Anterior cingulate cortex (tissue), 58 donors: ENCODE measurements at places on chromosomes 6 and 20.

GRCh38 chr6:70520575-70520974 is 46.2 kb upstream of the SDHAF4 start:
- no peak for DNase-seq

DNA sequence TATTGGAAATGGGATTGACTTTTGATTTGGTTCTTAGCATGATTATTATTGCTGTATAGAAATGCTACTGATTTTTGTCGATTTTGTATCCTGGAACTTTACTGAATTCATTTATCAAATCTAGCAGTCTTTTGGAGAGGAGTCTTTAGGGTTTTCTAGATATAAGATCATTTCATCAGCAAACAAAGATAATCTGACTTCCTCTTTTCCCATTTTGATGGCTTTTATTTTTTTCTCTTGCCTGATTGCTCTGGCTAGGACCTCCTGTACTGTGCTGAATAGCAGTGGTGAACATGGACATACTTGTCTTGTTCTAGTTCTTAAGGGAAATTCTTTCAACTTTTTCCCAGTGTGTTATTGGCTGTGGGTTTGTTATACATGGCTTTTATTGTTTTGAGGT is 64.6 kb downstream of the ZC2HC1B start:
- DNase-seq = no peak

DNA sequence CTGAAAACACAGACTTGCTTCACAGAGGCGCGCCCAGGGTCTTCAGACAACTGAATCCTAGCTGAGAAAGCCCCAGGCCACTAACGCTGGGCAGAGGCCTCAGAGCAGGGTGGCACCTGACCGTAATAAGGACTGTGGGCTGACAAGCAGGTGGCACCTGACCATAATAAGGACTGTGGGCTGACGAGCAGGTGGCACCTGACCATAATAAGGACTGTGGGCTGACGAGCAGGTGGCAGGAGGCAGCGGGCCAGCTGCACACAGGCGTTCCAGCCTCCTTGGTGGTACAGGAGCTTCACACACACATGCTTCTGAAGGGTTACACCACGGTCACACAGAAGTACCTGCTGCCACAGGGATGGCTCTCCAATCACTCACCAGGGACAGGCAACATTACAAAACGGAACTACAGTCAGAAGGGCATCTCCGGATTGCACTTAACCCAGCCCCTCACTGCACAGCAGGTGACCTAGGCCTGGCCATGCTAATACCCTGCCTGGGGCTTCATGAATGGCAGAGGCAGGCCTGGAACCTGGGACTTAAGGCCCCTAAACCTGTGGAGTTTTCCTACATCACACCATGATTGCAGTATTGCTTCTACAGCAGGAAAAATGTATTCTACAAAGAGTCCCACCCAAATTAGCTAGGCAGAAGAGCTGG is 50.8 kb downstream of the PSMG4 start:
- DNase-seq = no peak

- no peak for DNase-seq
These were observed 48.6 kb upstream of the NAA20 start for GRCh38 chr20:19968466-19969073.

DNA sequence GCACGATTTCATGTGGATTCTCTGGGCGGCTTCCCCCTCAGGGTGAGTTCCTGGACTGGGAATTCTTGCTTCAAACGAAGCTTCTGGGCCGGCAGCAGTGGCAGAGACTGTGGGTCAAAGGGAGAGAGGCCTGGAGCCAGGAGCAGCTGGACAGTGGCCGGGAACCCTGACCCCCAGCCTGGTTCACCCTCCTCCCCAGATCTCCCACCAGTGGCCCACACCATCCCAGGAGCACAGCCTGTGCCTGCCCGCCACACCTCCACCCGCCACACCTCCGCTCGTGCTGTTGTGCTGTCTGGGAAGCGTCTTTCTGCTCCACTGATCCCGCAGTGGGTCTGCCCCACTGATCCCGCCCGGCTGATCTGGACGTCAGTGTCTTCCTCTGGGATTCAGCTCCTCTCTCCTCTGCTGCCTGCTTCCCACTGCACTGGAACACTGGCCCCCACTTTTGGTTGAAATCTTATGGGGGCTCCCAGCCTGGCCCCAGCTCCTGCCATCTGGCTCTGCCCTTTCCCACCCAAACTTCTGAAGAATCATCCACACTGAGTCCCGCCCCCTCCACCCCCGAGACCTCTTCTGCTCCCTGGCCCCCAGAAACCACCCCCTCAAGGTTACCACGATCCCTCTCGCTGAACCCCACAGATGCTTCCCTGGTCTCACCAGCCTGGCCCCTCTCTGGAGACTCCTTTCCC is 9.8 kb downstream of the ZBP1 start:
- no peak for DNase-seq

- DNase-seq = no peak
These were observed 174.0 kb upstream of the RSPO3 start for GRCh38 chr6:126944512-126944911.

DNA sequence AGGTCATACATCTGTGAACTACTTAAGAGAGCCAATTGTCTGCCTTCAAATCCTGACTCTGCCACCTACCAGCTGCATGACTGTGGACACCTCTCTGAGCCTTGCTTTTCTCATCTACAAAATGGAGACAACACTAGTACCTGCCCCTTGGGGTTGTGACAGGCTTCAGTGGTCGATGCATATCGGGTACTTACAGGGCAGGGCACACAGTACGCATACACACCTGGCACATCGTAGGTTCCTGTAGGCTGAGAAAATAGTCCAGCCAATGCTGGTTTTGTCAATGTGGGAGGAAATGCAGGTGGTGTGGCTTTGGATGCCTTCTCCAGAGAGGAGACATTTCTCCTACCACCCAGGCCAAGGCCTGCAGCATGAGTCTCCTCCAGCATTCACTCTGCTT is 2.3 kb downstream of the ADIG start:
- DNase-seq = no peak

- no peak for DNase-seq
These were observed 190.2 kb downstream of the BMP7 start for GRCh38 chr20:57076152-57076652.

GRCh38 chr20:64130876-64131275 is 23.5 kb upstream of the NPBWR2 start:
- DNase-seq = no peak

DNA sequence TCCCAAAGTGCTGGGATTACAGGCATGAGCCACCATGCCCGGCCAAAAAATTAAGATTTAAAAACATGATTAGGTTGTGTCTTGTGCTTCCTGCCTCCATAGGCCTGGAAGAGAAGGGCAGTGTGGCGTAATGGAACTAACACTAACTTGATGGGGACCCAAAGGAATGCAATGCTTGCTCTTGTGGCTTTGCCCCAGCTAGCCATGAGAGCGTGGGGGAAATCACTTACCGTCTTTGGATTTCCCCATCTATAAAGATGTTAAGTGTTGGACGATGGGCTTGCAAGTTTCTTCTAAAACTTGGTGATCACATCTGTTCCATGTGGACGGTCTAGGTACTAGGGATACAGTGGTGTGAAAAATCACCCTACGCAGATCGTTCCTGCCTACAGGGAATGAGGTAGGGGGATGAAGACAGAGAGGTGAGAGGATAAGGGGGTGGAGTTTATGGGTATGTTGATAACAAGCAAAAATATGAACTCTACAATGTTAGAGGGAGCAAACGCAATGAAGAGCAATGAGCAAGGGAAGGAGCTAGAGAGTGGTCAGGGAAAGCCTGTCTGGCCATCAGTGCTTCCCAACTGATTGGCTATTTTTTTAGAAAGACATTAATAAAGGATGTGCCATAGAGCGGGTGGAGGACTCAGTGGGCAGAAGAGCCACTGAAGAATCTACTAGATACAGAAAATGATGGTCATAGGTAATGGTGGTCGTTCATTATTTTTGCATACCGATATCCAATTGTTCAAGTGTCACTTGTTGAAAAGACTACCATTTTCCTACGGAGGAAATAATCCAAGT is 165.2 kb downstream of the BCAS1 start:
- no peak for DNase-seq

DNA sequence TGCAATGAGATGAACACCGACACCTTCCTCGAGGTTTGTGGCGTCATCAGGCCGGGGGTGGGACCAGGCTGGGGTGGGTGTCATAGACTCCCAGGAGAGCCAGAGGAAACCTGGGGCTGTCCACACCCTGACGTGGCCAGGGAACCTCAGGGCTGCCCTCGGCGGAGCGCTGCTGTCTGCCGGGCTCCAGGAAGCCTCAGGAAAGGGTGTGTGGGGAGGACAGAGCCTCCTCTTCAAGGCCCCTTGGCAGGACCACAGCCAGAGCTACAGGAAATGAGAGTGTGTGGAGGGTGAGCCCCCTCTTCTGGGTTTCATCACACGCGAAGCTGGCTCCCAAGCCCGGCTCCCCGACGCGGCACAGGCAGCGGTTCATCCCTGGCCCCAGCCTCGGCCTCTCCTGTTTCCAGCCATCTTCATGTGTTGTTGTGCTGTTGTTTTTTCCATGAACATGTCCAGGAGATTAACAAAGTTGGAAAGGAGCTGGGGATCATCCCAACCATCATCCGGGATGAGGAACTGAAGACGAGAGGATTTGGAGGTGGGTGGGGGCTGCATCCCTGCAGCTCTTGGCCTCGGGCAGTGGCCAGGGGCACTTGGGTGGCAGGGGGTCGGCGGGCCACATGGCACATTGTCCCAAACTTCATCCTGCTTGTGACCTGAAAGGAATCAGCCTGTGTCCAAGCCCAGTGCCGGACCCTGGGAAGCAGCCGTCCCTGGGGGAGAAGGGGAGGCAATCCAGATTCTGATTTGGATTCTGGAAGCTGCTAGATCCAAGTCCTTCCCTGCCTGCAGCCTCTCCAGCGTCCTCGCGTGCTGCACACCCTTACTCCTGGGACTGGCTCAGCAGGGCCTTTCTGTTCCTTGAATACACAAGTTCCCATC is 6.4 kb downstream of the NPEPL1 start:
- no peak for DNase-seq

GRCh38 chr6:2231438-2231837 is 14.0 kb downstream of the GMDS start:
- no peak for DNase-seq

GRCh38 chr6:40799296-40800140 is 212.4 kb upstream of the LRFN2 start:
- no peak for DNase-seq

GRCh38 chr6:130034378-130035146 is 16.2 kb downstream of the L3MBTL3 start:
- no peak for DNase-seq

DNA sequence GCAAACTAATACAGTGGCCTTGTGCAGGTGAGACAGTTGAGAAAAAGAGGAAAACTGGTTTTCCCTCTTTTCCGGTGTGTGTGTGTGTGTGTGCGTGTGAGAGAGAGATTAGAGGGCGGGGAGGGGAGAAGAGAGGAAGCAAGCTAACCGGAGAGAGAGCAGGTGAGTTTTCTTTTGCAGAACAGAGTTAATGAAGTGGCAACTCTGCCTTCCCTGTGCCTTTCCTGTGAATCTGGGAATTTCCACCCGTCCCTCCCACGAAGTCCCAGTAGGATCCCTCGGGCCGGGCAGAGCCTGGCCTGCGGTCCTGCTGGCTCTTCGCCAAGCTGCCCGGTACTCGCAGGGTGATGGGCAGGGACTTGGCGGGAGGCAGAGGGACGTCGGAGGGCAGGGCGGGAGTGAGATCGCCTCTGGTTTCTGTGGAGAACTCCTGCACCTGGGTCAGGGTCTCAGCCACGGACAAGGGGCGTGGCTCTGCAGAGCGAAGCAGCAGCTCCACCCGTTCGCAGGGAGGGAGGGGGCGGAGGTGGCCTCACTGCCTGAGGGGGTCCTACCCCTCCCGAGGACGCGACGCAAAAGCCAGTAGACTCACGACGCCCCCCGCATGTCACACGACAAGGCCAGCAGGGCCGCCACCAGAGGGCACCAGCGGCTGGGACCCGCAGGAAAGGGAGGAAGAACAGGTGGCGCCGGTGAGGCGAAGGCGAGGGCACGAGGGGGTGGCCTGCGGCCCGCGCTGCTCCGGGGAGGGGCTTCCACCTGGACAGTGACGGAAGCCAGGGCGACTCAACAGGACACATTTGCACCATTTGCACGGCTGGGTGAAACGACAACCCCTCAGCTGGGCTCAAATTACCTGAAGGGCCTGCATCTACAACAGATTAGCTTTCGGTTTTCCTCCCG is 51.2 kb upstream of the RNF182 start:
- no peak for DNase-seq

DNA sequence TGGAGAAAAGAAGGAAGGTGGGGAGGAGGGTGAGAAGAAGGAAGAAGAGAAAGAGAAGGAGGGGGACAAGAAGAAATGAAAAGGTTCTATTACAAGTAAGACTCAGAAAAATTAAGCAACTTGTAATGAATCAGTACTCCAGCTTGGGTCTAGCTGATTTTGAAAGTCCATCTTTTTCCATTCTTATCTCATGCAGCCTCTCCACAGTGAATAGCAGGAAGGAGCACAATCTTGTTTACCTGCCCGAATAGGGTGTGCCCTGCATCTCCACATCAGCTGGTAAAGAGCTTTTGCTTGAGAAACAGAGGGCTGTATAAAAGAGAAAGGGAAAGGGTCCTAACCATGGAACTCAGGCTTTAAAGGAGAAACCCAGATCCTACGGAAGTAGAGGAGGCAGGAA is 348.8 kb downstream of the TPBG start:
- no peak for DNase-seq

- no peak for DNase-seq
These were observed 152.5 kb upstream of the ECI2 start for GRCh38 chr6:4287811-4288244.

DNA sequence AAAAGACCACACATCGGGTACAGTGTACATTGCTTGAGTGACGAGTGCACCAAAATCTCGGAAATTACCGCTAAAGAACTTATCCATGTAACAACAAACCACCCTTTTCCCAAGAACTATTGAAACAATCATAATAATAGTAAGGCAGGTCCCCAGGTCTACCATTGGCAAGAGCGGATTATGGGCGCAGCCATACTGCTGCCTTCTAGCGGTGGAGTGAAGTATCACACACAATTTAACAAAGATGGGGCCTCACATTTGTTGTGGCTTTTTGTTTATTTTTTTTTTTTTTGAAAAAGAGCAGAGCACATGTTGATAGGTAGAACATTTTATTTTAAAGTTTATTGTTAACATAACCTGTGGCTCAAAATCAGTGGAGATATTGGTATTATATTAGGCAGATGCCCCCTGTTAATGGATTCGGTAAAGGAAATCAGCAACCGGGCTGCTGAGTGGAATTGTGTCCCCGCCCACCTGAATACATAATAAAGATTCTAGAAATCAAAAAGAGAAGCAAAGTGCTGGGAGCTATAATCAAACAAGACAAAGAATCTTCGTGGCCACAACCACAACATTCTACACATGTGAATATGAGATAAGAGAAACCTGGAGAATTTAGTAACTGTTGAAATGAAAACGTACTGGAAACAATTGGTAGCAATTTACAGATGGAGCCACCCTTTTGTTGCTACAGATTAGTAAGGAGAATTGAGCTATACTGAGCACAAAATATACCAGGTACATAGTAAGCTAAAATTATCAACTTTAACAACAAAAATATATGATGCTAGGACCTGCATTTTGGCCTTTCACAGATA is 94.2 kb upstream of the EXOC2 start:
- DNase-seq = no peak

GRCh38 chr20:16166737-16167136 is 406.5 kb downstream of the KIF16B start:
- no peak for DNase-seq

DNA sequence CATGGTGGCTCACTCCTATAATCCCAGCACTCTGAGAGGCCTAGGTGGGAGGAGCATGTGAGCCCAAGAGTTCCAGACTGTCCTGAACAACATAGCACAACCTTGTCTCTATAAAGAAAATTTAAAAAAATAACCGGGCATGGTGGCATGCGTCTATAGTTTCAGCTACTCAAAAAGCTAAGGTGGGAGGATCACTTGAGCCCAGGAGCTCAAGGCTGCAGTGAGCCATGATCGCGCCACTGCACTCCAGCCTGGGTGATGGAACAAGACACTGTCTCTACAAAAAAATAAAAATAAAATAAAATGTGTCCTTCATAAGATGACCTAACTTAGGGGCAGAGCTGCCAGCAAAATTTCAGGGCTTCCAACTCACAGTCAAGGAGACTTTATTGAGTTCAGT is 12.6 kb downstream of the ID4 start:
- DNase-seq = no peak
